T-helper 17 cell (primary cell): ENCODE measurements at places on chromosomes 3 and 15. TPM values are rescaled to one million over a fixed set of nuclear protein-coding genes. Genes with fewer than 3 reads are reported as not detected.

Gene PTPRG
- total RNA-seq: 0.02 TPM

Gene SCN11A
- not detected for total RNA-seq

Gene HERC2
- total RNA-seq: 32.9 TPM

Gene CACNA1D
- 0.57 TPM for total RNA-seq

Gene MUC20
- 6.4 TPM for total RNA-seq

Gene FANCD2OS
- not detected for total RNA-seq

Gene ARPC4
- total RNA-seq: 155 TPM

Gene NFKBIZ
- 682 TPM for total RNA-seq

Gene TMEM158
- total RNA-seq: 0.25 TPM

Gene IVD
- 30.1 TPM for total RNA-seq

Gene BCHE
- not detected for total RNA-seq

Gene EXOG
- total RNA-seq: 20.9 TPM

Gene UQCRC1
- 92.1 TPM for total RNA-seq

Gene GOLGA8H
- total RNA-seq: not detected

Gene TEX9
- total RNA-seq: 1.5 TPM

Gene CCDC39
- not detected for total RNA-seq

Gene MEX3B
- total RNA-seq: 0.87 TPM

Gene C3orf20
- total RNA-seq: 0.12 TPM

Gene MORC1
- not detected for total RNA-seq

Gene UTS2B
- not detected for total RNA-seq

Gene GASK1A
- not detected for total RNA-seq

Gene ISG20
- 124 TPM for total RNA-seq

Gene CCNL1
- total RNA-seq: 1,257 TPM

Gene ZNF619
- 5.0 TPM for total RNA-seq

Gene CLRN1
- not detected for total RNA-seq

Gene ITPKA
- total RNA-seq: 0.20 TPM

Gene MYD88
- 45.5 TPM for total RNA-seq

Gene PRR23B
- total RNA-seq: not detected

Gene CFAP44
- total RNA-seq: 7.5 TPM

Gene SPATA16
- total RNA-seq: not detected

Gene AP3B2
- 0.10 TPM for total RNA-seq

Gene GNAT1
- total RNA-seq: 0.10 TPM

Gene ZPLD1
- total RNA-seq: not detected

Gene ESYT3
- not detected for total RNA-seq

Gene PTX3
- total RNA-seq: 1.2 TPM

Gene B3GNT5
- 1.6 TPM for total RNA-seq
